Endothelial cell (in vitro differentiated cells): ENCODE measurements at places on chromosomes 16 and 17. TPM values are rescaled to one million over a fixed set of nuclear protein-coding genes. Genes with fewer than 3 reads are reported as not detected.

Gene TBC1D3E
- not detected for total RNA-seq

Gene EPX
- total RNA-seq, result not detected

Gene TAT
- not detected for total RNA-seq

Gene PPP1R27
- not detected for total RNA-seq

Gene GRIN2A
- total RNA-seq, result 0.03 TPM

Gene NPIPA8
- 0.38 TPM for total RNA-seq

Gene LGALS9B
- not detected for total RNA-seq

Gene TEKT3
- 5.8 TPM for total RNA-seq

Gene PROCA1
- total RNA-seq, result 12.0 TPM

Gene TIGD7
- 2.6 TPM for total RNA-seq

Gene RHOT2
- total RNA-seq, result 121 TPM

Gene SOCS1
- total RNA-seq, result 7.4 TPM

Gene AOC2
- 6.2 TPM for total RNA-seq

Gene HSD11B2
- 3.3 TPM for total RNA-seq
